Activated CD8-positive, alpha-beta T cell treated with anti-CD3 and anti-CD28 coated beads for 36 hours (primary cell): ENCODE measurements at places on chromosomes 11 and 22. TPM values are rescaled to one million over a fixed set of nuclear protein-coding genes. Genes with fewer than 3 reads are reported as not detected.

Gene CHRM4
- total RNA-seq: not detected

- H3K4me3 ChIP-seq: no peak overlapping the region
- no peaks in the 10 kb centered on the region for H3K36me3 ChIP-seq
- no peaks in the 10 kb centered on the region for H3K27me3 ChIP-seq
- no peak overlapping the region for H3K27ac ChIP-seq
These were observed 4.0 kb downstream of the TECTA start for GRCh38 chr11:121105063-121105480.

DNA sequence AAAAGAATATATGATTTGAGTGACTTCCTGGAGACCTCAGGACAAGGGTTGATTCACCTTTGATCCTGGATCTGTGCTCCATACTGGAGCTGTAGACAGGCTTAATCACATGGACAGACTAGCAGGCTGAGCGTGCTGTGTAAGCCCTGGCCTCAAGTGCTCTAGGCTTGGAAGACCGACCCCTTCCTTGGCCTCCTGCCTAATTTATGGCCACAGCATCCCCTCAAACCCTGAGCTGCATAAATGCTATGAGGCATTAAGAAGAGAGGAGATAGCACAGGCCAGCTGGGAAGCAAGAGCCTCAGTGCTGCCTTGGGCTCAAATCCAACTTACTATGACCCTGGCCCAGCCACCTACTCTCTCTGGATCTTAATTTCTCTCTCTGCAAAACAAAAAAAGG, 385.1 kb downstream of the BUD13 start:
- H3K27ac ChIP-seq: no peak overlapping the region
- no peak for DNase-seq
- no peaks in the 10 kb centered on the region for H3K27me3 ChIP-seq
- H3K4me1 ChIP-seq: no peaks in the 10 kb centered on the region

- no peaks in the 10 kb centered on the region for H3K27me3 ChIP-seq
- peak; percentile 82 for DNase-seq
- H3K27ac ChIP-seq: peak overlapping the region; percentile 82
- H3K4me1 ChIP-seq: peaks cover 36% of the 10 kb centered on the region
These were observed 31.8 kb downstream of the FAM118A start for GRCh38 chr22:45341498-45341897.

DNA sequence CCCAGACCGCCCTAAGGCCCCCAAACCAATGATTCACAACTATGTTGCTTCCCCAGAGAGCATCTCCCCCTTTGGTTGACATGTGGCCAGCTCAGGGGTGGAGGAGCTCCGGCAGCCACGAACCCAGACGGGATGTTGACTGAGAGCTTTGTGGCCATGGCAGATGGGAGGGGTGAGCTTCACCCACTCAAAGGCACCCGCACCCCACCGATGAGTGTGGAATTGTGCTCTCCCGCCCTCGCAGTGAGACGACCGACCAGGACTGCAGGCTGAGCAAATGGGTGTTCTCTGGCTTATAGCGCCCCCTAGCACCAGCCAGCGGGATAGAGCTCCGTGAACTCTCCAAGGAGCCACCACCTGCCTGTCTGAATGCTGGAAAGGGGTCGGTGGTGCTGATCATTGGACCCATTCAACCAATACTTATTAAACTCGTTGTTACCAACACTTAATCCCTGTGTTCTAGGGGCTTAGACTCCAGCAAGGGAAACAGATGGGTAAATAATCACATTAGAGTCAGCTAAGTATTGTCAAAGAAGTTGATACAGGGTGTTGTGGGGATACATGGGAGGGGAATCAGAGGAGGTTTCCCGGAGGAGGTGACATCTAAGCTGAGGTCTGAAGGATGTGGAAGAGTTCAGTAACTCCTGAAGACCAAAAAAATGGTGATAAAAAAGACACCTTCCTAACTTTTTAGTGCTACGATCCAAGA, 4.5 kb upstream of the TIMP3 start:
- no peaks in the 10 kb centered on the region for H3K36me3 ChIP-seq
- no peaks in the 10 kb centered on the region for H3K4me1 ChIP-seq
- DNase-seq: peak; percentile 76
- H3K27ac ChIP-seq: no peak overlapping the region
